ENCODE measurements at places on chromosomes 4 and X.

GRCh38 chr4:155999725-156000124 is 46.1 kb upstream of the CTSO start:
- no peak for DNase-seq

DNA sequence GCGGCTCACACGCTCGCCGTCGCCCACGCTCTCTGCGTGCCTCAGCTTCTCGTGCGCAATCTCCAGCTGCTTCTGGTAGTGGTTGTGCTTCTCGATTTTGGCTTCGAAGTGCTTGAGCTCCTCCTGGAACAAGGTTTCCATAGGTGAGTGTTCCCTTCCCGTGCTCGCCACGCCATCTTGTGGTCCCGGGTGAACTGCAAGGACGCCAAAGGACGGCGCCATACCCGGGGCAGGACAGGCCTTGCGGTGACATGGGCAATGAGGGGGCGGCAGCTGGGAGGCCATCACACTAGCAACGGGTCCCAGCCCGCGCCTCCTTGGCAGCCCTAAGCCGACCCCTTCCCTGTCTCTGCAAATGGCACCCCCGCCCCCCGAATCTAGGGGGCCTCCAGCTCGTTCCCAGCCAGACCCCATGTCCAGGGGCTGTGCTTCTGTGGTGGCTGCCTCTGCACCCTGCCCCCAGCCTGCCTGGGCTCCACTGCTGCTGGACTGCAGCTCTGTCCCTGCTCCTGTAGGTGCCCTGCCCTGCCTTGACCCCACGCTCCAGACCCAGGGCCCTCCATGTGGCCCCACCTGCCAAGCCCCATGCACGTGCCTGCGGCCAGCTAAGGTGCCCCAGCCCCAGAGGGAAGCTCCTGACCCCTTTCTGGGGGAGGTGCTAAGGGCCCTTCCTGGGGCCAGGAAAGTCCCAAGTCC is 17.3 kb downstream of the LRPAP1 start:
- no peak for DNase-seq

- DNase-seq = no peak
Measured at GRCh38 chr4:161287678-161288352, 876.0 kb downstream of the FSTL5 start.

DNA sequence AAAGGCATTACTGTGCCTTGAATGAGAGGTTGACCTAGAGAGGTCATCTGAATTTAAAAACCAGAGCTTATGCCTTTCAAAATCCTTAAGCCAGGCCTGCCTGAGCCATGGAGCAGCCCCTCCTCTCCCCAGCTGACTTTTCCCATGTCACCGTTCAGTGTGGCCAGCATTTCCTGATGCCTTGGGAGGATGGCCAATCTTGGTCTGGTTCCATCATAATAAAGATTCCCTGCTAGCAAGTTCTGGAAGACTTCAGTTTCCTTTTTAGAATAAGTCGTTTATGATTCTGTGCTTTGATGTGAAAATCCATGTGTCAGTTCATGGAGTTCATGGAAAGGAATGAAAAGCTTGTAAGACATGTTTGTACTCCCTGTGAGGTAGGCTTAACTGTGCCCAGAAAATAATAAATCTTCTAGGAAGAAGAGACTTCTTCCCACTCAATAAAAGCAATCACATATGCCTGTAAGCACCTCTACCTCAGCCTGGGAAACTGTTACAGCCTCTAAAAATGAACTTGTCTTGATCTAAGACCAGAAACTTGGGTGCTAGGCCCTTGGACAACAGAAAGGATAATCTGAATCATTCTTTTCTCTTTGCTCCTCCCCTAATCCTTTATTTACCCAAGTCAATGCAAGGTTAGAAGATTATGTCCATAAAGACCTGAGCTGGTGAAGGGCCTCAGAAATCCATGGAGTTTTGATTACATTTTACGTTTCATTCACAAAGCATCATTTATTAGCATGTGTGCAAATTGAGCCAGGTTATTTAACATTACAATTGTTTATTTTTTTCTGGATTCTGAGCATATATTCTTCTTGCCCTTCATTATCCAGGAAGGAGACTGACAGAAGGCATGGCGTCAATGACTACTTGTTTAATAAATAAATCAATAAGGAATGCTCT is 84.0 kb upstream of the TBC1D9 start:
- no peak for DNase-seq

DNA sequence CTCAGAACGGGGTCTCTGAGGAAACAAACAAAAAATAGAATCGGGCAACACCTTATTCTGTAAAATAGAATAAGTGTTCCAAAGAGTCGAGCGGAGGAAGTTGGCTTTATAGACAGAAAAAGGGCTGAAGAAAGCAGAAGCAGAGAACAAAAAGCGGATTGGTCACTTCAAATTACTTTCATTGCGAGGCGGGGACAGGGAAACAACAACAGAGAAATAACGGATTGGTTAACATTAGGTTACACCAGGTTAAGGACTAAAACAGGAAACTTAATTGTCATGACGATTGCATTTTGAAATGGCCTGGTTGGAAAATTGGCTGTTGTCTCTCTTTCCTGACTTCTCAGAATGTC is 433 bp upstream of the COQ2 start:
- no peak for DNase-seq

DNA sequence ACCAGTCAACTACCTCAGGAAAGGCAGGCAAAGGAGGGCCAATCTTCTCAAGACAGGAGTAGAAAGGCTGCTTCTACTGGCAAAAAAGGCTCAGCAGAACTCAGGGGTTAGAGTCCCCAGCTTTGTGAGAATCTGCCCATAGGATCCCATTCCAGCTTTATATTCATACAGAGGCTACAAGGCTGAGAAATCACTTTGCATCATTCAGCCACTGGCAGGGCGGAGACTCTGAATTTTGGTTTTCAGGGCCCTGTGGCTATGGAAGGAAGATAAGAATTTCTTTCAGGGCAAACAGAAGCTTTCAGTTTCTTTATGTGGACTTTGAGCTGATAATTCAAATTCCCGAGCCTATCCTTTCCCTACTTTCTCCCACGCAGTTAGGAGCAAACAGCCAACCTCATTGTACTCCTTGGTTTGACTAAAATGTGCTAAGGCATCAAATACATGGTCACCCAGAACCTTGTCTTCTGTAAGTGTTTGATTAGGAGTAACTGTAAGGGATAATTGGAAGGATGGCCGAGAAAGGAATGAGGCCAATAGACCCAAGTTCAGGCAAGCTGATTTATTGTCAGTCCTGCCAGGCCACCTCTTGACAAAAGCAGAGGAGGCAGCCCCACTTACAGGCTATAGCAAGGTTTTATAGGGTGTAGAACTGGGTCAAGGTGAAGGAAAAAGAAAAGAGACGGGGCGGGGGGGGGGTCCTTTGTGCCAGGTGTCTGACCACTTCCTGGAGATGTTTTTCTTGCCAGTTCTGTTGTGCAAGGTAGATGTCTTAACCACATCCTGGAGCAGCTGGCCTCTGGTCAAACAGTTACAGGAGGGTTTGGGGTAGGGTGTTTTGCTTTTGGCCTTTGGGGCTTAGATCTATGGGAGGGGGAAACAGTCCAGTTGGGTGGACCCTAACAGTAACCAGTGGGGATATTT is 165.3 kb upstream of the PPP1R2C start:
- no peak for DNase-seq

DNA sequence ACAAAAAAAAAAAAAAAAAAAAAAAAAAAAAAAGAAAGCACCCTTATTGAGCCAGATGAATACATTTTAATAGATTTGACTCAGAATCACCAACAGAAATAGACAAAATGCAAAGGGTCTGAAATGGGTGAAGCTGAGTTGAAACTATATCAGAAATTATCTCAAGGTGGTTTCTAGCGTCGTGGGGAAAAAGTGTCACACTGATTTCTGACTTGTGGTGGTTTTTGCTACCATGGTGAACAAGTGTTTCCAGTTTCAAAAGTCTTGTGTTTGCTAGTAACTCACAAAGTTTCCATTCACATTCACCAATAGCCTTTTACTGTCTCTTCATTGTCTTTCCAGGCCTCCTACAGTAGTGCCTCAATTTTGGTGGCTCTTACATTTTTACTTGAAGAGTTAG is 135.5 kb downstream of the ARHGAP24 start:
- no peak for DNase-seq

DNA sequence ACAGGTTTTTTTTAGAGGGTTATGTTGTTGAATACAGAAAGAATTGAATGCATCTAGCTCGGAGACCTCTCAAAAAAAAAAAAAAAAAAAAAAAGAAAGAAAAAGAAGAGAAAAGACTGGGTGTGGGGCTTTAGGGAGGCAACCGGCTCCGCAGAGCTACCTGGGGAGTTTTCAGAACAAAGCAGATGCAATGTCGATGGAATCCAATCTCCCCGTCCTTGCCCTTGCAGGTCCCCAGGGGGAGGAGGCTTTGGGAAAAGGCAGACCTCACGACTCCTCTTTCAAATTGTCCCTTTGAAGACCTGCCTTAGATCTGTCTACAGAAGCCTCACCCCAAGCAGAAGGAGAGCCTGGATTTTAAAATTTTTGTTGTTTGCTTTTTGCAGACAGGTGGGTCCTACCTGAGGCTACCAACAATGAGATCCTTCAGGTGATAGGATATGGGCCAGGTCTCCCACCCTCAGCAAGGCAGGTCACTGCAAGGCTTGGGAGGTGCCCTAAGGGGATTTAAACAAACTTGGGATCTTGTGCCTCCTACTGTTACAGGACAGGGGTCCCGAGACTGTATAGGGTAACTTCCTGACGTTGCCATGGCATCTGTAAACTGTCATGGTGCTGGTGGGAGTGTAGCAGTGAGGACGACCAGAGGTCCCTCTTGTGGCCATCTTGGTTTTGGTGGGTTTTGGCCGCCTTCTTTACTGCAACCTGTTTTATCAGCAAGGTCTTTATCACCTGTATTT is 75.2 kb upstream of the PRKX start:
- no peak for DNase-seq

- DNase-seq = no peak
Measured at GRCh38 chr4:190121759-190122158, 51.8 kb upstream of the DUX4 start.

GRCh38 chr4:98663226-98664006 is 5.0 kb upstream of the TSPAN5 start:
- no peak for DNase-seq

DNA sequence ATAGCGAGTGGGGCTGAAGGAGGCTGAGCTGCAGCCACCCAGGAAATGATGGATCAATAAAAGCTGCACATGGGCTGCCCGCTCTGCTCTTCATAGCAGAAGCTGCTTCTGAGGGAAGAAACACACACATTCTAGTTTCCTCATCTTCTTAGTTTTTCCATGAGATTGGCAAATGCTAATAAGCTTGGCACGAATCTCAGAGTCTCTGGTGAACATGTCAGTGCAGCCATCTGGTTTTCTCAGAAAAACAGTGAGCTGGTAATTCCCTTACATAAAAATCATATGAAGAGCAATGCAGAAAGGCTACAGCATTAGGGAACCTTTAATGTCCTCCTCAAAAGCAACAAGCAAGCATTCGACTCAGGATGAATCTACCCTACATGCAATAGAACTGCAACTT is 69.9 kb downstream of the GATB start:
- DNase-seq = no peak

DNA sequence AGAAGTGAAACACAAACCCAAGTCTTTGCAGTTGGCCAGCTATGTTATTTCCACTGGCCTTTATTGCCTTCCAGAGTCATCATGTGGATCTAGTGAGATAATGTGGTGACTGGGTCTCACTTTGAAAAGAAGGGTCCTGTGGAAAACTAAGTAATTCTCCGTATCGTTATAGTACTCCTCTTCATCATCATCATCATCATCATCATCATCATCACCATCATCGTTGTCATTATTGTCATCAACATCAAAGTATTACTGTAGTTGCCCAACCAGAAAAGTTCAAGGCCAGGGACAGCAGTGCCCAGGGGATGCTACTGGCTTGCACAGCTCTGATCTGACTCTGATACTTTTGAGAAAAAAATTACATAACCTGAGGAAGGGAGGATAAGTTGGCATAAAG is 295.6 kb upstream of the F9 start:
- no peak for DNase-seq

DNA sequence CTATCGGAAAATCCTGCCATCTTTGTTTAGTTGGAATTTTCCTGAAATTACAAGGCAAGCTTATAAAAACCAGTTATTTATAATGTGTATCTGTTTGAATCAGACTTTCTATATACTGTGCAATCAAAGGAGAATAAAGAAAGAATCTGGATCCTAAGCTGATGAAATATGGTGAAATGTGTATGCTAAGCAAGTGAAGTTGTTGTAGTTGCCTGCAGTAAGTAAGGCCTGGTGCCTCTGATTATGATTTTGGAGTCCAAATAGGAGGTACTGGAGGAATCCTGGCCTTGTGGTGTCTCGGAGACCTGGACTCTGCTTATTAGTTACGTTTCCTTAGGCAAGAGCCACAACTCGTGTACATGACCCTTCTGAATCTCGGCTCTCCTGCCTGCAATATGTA is 13.1 kb upstream of the FREM3 start:
- DNase-seq = no peak

- no peak for DNase-seq
Measured at GRCh38 chrX:119223783-119224182, 12.3 kb upstream of the PGRMC1 start.

All from NCI-H526 treated with DMSO at 0.1 percent for 48 hours (cell line).